ENCODE measurements at places on chromosomes 4 and X. TPM values are rescaled to one million over a fixed set of nuclear protein-coding genes. Genes with fewer than 3 reads are reported as not detected.

GRCh38 chr4:129446074-129446473 is 350.1 kb downstream of the C4orf33 start:
- DNase-seq, result peak; percentile 11

DNA sequence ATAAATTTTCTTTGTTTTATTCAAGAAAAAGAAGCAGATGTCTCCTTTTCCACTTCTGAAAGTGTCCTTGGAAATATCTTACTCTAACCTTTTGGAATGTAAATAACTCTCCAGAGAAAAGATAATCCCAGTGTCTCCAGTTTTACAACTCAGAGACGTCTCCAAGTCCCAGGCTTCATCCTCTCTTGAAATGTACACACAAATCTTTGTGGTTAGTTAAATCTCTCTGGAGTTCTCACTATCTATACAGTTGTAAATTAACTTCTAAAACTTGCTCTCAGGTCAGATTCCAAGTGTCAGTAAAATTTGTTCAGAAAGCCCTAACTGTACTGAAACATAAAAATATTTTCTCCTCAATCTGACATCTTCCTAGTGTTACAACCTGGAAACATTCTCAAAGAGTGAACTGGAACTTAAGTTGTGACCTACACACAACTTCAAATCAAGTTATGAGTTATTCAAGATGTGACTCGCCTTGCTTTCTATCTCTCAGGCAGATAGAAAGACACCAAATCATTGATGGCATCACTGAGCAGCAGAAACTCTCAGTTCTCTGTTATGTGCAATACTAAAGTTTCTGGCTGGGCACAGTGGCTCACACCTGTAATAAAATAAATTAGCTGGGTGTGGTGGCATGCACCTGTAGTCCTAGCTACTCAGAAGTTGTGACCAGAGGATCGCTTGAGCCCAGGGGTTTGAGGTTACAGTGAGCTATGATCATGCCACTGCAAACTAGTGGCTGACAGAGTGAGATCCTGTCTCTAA is 284.2 kb downstream of the RCHY1 start:
- DNase-seq, result no peak

- peak; percentile 56 for DNase-seq
Observed at GRCh38 chrX:54920610-54921426, at the start of gene TRO. Gene TRO (plus strand): TSS chrX:54920824. CDS start chrX:54922247, 1,423 bp downstream.

GRCh38 chr4:80125252-80126177 is 52.5 kb upstream of the ANTXR2 start:
- DNase-seq, result no peak

- no peak for DNase-seq
Observed at GRCh38 chrX:9241427-9241826, 207.5 kb upstream of the FAM9B start.

DNA sequence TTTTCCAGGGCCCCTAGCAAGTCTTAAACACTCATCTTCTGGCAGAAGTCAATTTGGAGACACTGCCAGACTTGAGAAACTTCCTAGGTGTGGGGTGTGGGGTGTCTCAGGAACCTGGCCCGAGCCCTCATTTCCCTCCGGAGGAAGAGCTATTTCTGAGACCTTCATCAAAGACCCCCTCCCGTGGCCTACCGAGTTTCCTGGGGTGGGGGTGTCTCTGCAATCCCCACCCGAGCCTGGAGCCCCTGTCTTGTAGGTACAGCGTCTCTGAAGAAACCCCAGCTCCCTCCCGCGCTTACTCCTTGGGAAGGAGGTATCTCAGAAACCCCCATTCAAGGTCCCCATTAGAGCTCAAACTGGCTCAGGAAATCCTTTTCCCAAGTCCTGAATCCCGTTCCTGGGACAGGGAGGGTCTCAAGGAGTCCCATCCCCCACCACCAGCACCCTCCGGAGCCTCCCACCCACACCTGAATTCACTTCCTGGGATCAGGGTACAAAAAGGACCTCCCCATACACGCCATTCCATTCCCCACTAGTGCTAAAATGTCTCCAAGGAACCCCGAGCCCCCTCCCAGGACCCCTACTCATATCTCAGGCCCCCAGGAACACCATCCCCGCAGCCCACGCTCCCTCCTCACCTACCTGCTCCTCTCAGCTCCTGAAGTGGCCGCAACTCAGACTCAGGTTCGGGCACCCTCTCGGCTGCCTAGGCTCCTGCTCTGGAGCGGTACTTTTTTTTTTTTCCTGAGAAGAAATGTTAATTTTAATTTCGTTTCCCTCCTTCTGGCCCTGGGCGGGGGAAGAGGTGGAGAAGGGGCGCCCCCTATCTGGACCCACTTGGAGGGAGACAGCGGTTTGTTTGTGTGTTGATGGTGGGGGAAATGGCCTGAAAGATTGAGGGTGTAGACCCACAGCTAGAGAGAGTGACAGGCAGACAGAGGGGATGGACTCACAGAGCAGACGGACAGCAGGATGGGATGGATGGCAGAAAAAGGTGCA is 1.1 kb downstream of the SLC38A5 start:
- peak; percentile 48 for DNase-seq

CT83 gene
- total RNA-seq, result not detected

DBET gene
- total RNA-seq, result 0.18 TPM

RAB9B gene
- 0.25 TPM for total RNA-seq

ZCCHC18 gene
- total RNA-seq, result 2.6 TPM
